ENCODE measurements at places on chromosomes 4 and X.

- no peak for DNase-seq
Measured at GRCh38 chr4:139802931-139803330, 137.3 kb downstream of the MGST2 start.

- DNase-seq, result no peak
Measured at GRCh38 chr4:95095348-95095974, 337.7 kb downstream of the BMPR1B start.

DNA sequence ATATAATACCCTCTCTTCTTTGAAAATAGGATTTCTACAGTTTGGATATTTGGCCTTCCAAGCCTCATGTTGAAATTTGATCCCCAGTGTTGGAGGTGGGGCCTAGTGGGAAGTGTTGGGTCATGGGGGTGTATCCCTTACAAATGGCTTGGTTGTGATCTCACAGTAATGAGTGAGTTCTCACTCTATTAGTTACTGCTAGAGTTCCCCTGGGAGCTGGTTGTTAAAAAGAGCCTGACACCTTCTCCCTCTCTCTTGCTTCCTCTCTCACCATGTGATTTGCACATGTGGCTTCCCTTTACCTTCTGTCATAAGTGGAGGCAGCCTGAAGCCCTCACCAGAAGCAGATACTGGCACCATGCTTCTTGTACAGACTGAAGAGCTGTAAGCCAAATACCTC lies 73.9 kb downstream of the HDAC8 start:
- DNase-seq, result no peak

DNA sequence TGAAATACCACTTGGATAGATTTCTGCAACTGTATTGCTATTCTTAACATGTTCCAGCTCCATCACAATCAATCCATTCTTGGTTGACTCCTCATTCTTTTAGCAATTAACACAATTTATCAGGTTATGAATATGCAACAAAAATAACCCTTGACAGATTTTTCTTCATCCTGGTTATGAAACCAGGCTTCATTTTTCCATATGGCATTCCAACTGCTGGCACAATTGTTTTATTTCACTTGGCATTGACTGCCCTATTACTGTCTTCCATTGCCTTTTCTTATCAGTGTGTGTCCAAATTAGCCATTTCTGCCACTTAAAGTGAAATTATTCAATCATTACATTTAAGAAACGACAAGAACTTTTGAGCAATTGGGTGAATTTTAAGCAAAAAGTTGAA lies 388.8 kb upstream of the EPHA5 start:
- no peak for DNase-seq

DNA sequence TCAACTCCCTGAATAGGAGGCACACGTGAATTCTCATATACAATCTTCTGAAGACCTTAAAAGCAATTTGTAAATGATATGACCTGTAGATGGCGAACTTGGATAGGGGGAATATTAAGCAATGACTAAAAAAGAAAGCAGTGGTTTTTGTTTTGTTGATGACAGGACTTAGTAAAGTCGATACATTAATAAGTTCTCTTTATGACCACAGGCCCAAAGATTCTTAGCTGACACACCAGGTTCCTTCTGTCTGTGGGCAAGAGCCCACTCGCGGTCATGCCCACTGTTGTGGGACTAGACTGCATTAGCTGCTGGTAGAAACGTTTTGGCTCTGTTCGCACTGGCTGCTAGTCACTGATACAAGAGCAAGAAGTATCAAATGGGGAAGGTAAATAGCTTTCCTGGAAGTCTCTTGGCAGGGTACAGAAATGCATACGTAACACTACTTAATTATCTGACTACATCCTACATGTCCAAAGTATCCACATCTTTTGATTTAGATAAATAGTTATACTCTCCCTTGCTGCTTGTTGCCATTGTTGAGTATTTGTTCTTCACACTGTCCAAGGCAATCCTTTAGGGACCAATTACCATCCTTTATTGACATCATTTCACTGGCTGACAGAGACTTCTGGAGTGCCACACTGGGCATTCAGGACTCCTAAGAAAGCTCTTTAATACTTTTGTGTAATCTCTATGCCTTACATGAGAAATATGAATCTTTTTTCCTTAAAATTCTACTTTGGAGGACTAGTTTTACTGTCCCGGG lies 31.0 kb downstream of the ALPK1 start:
- DNase-seq, result peak; percentile 41

GRCh38 chrX:50002067-50002714 lies 79.8 kb downstream of the CLCN5 start:
- DNase-seq, result no peak

DNA sequence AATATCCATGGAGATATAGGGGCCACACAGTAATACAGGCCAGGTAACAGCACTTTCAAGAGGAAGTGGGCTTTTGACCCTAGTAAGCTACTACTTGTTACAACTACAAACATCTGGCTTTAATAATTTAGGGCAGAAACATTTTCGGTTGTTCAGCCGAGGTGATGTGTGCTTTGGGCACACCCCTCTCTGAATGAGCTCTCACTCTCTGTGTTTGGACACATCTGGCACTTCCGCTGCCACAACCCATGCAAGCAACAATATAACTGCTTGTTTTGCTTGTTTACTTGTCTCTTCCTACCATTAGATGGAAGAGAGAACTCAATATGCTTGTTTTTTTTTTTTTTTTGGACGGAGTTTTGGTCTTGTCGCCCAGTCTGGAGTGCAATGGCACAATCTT lies 277.2 kb downstream of the HS3ST1 start:
- no peak for DNase-seq

DNA sequence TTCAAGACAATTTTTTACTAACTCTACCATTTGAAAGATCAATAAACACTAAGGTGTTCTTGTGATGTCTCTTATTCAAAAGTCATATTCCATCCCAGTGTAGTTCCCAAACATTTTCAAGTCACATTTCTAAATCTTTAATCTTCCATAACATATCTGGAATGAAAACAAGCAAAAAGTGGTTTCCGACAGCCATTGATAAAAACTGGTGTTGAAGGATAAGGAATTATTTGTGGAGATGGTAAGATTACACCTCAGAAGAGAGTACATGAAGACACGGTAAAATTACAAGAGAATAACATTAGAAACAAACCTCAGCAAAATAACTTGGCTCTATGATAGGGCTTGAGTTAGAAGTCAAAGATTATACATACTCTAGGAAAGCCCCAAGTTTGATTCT lies 4.3 kb downstream of the CHIC2 start:
- DNase-seq, result no peak

DNA sequence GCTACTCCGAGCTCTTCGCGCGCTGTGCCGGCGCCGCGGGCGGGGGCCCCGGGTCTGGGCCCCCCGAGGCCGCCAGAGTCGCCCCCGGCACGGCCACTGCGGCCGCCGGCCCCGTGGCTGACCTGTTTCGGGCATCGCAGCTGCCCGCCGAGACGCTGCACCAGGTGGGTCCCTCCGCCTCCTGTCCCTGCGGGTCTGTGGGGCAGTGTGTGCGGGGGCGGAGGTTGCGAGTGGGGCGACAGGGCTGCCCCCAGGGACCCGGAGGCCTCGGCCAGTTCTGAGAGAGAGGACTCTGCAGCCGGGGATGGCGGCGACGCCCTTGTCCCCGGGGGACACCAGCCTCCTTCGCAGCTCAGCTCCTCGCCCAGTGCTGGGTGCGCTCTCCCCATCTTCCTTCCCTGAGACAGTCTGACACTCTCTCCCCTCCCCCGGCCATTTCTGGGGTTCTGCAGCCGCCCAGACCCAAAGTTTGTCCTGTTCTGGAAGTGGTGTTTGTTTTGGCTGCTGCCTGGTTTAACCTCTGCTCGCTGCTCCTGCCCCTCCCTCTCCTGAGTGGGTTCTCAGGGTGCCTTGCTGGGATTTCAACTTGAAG lies 609 bp downstream of the REPS2 start:
- DNase-seq, result peak; percentile 31

DNA sequence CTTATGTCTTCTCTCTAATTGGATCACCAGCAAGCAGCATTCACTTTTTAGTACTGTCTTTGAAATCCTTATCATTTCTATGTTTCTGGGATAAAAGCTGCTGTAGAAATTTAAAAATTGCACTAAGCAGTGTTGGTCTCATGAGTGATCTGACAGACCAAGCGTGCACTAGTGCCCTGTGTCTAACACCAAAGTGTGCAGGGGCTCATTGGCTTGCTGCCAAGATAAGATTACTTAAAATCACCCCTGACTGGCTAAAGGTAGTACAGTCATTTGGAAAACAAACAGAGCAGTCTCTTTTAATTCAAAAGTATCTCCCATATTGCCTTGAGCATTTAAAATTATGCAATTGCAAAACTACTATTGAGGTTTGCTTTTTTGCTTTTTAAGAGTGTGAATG lies 304.6 kb downstream of the ARAP2 start:
- DNase-seq, result no peak

GRCh38 chr4:65646136-65646535 lies 24.2 kb downstream of the EPHA5 start:
- no peak for DNase-seq

DNA sequence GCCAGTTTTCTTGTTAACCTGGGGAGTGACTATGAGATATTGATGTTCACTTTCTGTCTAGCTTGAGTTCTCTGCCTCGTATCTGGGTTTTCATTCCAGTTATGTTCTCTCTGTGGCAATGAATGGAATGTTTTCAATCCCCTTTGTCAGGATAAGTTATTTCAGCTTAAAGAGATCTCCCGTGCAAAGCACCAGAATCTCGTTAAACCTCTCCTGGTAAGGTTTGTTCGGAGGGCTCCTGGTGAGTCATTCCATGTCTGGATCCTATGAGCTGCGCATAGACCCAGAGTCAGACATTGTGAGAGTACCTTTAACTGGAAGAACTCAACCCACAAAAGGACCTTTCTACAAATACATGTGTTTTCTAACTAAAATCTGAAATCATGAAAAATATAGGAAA lies 51.0 kb downstream of the KDR start:
- DNase-seq, result no peak

- DNase-seq, result no peak
Measured at GRCh38 chrX:63058204-63058603, 292.9 kb downstream of the SPIN4 start.

DNA sequence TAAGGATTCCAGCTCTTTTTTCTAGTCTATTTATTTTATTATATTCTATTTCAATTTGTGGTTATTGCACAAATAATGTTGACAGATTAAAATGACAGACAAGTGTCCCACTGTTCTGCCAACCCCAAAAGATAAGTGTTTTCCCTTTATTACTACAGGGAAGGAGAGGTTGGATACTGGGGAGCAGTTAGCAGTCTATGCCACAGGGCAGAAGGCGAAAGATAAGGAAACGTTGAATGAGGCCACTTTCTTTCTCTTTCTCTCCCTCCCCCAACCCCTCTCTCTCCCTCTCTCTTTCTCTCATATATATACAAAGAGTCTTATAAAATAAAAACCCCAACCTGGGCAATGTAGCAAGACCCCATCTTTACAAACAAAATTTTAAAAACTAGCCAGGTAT lies 31.6 kb downstream of the SLC9A6 start:
- no peak for DNase-seq

DNA sequence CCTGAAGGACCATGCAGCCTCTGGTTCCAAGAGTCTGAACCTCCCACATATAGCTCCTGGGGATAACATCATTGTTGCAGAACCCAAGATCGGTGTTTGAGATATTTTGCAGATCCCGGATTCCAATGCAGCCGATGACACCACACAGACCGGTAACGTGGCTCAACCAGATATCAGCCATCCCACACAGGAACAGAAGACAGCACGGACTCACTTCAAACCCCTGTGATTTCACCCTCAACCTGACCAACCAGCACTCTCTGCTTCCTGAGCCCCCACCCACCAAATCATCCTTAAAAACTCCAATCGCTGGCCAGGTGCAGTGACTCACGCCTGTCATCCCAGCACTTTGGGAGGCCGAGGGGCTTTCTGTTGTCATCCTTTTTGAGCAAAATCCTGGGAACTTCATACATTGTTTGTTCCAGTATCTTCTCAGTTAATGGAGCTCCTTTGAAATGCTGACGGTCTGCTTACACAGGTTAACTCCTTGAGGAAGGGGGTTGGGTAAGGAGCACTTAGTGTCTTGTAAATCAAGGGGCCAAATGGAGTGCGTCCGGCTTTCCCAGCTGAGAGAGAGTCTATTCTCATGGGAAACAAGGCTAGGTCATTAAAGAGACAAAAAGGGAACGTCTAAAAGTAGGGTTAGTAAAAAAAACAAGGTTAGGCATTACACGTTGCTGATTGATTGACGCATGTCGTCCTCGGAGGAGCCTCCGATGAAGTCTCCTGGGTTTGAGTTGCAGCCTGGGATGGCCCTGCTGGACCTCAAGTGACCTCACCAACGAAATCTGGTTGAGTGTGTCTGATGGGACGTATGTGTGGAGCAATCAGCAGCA lies 230.4 kb downstream of the CRLF2 start:
- no peak for DNase-seq

GRCh38 chrX:42530027-42530426 lies 247.9 kb downstream of the PPP1R2C start:
- no peak for DNase-seq

DNA sequence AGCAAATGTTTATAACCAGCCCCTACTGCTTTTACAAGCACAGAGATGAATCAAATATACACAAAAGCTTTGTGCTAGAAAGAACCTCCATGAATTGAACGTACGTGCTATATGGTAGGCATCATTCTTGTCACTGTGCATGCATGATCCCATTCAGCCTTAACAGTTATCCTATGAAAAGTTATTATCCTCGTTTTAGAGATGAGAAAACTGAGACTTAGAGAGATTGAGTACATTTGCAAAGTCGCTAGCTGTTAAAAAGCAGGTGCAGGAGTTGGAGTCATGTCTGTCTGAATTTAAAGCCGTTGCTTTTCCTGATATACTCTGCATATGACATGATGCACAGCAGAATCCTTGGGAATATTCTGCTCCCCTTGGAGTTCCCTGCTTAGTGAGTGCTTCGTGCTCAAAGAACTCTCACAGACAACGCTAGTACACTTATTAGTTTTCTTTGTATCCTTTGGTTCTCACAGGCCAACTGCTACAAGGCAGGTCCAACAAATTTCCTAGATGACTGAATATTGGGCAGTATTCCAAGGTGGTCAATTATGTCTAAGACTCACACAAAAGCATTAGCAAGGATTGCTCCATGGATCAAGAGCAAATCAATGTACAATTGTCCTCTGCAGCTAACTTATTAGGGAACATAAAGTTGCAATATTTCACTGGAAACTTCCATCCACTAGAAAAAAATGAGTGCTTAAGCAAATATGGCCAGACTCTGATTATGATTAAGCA lies 42.8 kb upstream of the TRIM2 start:
- no peak for DNase-seq

DNA sequence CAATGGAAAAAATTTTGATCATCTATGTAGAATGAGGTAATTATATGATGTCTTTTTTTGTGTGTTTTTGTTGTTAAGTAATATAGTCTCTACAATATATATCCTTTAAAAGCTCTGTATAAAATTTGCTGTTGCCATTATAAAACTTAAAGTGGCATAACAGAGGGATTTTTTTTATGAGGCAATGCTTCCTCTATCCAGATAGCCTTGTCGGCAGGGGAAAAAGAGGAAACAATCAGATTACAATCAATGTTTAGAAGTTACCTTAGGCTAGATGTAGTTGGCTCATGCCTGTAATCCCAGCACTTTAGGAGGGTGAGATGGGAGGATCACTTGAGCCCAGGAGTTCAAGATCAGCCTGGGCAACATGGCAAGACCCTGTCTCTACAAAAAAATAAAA lies 86.8 kb downstream of the DIAPH2 start:
- no peak for DNase-seq

Data from GM13976 (cell line).